ENCODE measurements at places on chromosomes 5 and 9. TPM values are rescaled to one million over a fixed set of nuclear protein-coding genes. Genes with fewer than 3 reads are reported as not detected.

DNA sequence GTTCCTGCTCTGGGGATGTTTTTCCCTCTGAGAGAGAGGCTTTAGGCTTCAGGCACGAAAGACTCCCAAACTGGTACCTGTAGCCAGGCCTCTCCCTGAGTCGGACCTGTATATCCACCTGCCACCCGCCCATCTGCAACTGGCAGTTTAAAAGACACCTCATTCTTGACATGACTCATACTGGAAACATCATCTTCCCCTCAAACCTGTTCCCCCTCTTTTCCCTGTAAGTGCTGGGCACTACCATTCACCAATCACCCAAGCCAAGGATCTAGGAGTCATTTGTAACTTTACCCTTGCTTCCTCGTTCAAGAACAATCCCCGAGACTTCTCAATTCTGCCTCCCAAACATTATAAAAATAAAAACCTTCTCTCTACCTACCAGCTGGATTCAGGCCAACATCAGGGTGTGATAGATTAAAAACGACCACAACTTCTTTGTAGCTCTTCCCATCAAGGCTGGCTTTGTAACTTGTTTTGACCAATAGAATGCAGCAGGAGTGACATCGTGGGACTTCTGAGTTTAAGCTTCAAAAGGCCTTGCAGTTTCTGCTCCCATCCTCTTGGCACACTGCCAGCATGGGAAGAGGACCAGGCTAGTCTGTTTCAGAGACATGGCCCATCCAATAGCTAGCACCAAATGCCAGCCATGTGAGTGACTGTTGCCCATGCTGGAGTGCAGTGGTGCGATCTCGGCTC lies 1.8 kb upstream of the WDR31 start:
- DNase-seq = no peak

- DNase-seq = no peak
Measured at GRCh38 chr5:35617435-35618303, at the start of gene SPEF2. Gene SPEF2, plus strand, starts transcription at chr5:35617863. Its CDS starts 135 bp downstream, at chr5:35617998.

The MAML1 gene
- 11.5 TPM for total RNA-seq

The MARCOL gene
- not detected for total RNA-seq

GRCh38 chr9:105074491-105074890 lies 146.5 kb upstream of the ABCA1 start:
- DNase-seq = no peak

Data from Karpas-422 (cell line).